EH (cell line): ENCODE measurements at places on chromosomes 1 and 21.

DNA sequence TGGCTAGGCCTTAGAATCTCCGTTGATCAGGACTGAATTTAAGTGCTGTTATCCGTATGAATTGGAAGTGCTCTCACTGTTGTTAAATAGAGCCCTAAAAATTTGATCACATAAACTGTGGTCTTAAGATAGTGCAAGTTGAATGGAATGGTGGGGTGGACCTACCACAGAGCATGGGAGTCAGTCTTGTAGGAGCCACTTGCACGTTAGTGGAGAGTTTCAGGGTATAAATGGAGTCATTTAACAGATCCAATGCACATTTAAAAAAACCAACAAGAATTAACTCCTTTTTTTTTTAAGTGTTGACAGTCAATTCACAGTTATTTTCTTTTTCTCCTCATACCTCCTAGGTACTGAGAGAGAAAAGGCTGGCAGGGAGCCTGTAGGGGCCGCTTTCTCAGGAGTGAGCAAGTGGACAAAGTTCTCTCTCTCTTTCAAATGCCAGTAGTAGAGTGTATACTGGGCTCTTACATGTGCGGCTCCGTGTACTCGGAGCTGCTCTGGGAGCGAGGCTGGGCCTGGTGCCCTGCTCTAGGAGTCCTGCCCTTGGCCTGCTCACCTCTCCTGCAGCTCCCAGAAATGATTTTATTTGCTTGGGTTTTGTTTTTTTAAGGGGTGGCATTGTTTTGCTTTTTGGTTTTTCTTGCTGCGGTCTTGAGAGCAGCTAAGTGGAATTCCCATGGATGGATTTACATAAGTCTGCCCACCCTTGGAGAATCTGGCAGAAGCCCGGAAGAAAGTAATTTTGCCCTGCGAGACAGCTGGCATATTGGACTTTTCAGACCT, 91.3 kb downstream of the ATP5PO start:
- DNase-seq, result no peak

- no peak for DNase-seq
These were observed 579.6 kb downstream of the USP25 start for GRCh38 chr21:16309250-16309971.

GRCh38 chr1:182061594-182061993, at the start of gene ZNF648:
TSS of gene ZNF648 (minus strand) at chr1:182061712. CDS start at chr1:182058010, 3,702 bp downstream.
- DNase-seq, result no peak

- DNase-seq, result no peak
These were observed 14.4 kb downstream of the CFAP410 start for GRCh38 chr21:44324854-44325107.

DNA sequence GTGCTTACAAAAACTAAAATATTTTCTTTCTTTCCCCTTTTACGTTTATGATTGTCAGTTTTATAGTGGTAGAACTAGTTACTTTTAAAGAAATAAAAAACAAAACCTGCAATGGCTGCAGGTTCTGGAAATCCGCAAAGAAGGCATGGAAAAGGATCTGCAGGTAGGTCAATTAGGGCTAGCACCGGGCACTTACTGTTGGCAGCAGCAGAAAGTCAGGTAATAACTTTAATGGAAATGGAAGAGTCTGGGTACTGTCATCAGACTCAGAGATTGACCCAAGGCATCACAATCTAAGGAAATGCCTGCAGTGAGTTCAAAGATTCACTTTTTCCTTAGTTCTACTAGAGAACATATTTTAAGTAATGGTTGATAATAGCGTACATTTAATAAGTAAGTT, 1136.3 kb upstream of the B3GALT2 start:
- no peak for DNase-seq

GRCh38 chr21:42164064-42164789, 54.7 kb upstream of the ABCG1 start:
- peak; percentile 9 for DNase-seq

- no peak for DNase-seq
These were observed 137.9 kb downstream of the BACH1 start for GRCh38 chr21:29436650-29437049.

GRCh38 chr1:94560333-94560732, 18.8 kb upstream of the F3 start:
- DNase-seq, result peak; percentile 60

DNA sequence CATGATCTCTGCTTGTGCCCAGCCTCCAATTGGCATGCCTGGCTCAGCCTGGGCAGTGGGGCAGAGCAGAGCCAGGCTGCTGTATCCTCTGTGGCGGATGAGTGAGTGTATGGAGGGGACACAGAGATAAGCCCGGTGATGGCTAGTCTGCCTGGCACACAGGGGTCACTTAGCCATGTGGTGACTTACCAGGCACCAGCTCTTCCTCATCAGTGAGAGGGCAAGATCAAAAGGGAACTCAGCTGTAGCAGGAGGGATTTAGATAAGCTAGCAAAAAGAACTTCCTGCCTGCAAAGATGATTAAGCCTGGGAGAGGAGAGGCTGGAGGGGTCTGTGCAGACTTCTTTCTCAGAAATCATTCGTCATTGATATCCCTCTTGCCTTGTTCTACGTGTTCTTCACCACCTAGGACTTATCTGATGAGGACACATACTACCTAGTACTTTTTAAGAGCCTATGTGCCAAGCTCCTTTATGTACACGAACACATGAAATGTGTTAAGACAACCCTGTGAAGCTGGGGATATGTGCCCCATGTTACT, 7.9 kb downstream of the KIF21B start:
- no peak for DNase-seq

DNA sequence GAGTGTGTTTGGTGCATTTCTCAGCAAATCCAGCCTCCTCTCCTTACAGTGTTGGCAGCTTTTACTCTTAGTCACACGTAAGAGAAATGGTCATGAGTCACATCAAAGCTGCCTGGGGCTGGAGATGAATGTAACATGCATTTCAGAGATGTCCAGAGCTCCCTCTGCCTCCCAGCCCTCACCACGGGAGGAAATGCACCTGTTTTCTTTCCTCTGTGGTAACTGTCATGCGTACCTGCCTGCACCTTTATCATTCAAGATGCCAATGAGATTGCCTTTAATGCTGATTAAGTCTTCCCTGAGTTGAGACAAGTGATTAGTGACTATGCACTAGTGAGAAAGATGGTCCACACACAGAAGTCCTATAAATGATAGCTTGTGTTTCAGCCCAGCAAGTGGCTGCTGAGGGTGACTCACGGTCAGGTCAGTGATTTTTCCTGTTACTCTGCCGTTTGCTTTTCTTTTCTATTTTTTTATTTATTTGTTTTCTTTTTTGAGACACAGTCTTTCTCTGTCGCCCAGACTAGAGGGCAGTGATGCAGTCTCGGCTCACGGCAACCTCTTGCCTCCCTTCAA, 277.3 kb upstream of the FMN2 start:
- peak; percentile 57 for DNase-seq

DNA sequence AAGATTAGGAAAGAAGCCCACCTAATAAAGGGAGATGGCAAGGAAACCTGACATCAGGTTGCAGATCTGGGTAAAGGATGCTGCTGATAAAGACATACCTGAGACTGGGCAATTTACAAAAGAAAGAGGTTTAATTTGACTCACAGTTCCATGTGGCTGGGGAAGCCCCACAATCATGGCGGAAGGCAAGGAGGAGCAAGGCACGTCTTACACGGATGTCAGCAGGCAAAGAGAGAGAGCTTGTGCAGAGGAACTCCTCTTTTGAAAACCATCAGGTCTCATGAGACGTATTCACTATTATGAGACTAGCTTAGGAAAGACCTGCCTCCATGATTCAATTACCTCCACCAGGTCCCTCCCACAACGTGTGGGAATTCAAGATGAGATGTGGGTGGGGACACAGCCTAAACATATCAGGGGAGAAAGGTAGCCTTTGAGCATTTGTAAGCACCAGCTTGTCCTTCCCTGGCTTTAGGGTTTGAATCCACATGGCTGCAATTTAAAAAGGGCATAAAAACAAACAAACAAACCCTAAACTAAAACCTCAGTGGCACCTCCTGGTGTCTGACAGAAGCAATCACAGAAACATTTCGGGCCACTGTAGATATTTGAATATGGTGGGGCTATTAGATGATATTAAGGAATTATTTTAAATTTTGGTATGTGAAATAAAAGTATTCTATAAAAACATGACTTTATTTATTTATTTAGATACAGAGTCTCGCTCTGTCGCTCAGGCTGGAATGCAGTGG, 33.1 kb downstream of the SLC2A7 start:
- no peak for DNase-seq

GRCh38 chr1:8317647-8318381, at the start of gene SLC45A1:
TSS of gene SLC45A1 (plus strand) at chr1:8318114. CDS start at chr1:8324330, 6,216 bp downstream.
- peak; percentile 68 for DNase-seq

DNA sequence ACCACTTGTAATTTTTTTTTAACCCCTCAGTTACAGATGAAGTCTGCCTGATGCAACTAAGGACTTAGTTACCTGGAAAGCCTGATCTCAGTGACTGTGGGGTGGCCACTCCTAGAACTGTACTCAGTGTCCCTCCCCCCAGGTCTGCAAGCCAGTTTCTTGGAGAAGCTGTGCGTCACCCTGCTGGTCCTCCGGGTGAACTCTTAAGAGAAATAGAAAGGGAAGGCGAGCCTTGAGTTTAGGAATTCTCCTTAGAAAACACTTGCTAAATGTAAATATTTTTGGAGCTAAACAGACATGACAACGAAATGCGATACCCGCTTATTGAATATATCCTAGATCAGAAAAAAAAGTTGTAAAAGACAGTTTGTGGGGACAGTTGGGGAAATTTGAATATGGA, 730 bp downstream of the SLC16A4 start:
- peak; percentile 81 for DNase-seq

- peak; percentile 69 for DNase-seq
These were observed 2.8 kb downstream of the SRARP start for GRCh38 chr1:16006552-16007485.

DNA sequence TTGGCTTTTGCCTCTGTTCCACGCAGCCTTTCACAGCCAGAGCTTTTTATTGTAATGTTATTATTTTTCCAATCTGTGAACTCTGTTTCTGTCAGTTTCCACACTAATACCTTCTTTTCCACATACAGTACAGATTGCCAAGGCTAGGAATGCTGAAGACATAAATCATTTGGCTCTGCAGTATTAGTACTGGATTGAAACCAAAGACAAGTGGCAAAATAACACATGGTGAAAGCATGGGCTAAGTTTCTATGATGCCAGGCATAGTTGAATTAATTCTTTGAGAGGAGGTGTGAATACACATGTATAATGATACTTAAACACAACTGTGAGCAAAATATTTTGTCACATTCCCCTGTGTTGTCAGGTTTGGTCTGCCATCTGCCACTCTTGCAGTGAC, 73.5 kb downstream of the TMEM200B start:
- DNase-seq, result peak; percentile 15

DNA sequence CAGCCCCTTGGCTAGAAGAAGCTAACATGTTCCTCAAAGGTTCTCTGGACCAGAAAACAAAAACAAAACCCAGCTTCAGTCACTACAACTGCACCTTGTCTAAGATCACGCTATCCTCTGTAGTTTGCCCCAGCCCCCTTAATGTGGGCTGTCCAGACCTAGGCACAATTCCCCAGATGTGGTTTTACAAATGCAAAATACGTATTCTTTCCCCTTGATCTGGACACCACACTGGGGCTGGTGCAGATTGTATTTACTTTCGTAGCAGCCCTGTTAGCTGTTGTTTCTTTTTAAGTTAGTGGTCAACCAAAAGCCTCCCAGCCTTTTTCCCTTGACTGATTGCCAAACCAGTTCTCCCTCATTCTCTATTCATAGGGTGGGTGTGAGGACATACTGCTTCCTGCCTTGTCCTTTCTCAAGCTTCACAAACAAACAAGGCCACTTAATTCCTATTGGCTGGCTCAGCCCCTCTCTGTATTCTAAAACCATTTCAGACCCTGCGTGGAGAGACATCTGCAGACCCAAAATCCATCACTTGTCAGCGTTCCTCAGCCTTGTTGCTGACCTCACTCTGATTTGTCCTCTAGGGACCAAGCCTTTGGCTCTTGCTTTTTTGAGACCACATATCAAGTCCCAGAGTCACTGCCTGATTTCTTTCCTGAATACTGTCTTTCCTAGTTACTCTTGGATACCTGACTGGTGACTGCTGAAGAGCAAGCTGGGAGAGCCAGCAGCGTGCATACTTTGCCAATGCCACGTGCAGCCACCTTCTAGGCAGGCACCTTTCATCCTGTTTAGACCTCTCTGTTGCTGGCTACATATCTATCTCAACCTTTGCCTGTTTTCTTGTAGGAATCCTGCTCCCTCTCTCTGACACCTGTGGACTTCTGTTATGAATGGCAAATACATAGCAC, 96.4 kb upstream of the RAB3GAP2 start:
- peak; percentile 75 for DNase-seq

DNA sequence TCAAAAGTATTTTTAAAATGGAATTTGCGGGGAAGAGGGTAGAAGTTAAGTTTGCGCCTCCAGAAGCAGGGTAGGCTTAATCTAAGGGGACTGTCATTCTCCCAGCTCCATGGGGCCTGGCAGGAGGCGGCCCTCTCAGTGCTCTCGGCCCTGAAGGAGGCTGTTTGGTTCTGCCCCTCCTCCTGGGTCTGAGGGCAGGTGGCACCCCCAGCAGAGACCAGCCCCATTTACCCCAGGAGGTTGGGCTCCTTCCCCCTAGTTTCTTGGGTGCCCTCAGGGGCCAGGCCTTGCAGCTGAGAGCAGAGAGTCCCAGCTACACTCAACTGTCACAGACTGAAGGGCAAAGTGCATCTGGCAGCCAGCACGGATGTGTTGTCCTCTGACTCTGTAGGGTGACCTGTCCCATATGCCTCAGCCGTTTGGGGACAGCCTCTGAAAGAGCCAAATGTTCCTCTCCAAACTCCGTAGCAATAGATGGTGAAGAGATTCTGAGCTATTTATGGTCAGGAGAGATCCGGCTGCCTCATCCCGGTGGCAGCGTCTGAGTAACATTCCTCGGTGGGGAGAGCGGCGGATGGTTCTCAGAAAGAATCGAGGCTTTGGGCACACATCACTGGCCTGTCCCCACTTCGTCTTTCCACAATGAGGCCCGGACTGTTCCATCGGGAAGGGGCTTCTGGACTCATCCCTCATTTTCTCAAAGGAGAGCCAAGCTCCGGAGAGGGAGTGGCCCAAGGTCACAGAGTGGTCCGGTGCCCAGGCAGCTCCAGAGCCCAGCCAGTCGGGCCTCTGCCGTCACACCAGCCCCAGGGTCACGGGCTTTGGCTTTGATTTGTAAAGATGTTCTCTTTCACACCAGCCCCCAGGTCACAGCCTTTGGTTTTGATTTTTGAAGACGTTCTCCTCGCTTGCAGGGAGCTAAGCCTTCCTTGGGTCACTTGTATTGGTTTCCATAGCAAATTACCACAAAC, 424.2 kb upstream of the VAMP3 start:
- no peak for DNase-seq

DNA sequence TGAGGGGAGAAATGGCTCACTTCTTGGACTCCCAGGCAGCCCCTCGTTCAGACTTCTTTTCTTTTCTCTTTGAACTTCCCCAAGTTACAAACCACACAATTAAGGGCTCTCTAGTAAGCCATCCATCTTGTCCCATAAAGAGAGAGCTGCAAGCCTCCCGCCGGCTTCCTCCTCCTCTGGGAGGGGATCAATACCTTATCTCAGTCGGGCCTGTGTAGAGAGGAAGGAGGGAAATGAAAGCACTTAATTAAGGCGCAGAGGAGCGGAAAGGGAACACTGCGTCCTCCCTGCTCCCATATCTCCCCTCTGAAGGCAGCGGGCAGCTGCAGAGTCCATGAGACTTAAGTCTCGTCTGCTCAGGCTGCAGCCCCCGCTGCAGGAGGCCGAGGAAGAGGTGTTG, 112.6 kb upstream of the CSF3R start:
- no peak for DNase-seq

GRCh38 chr1:32341971-32342370, 5.9 kb upstream of the MARCKSL1 start:
- DNase-seq, result no peak
